ENCODE measurements at places on chromosomes 3 and 15. TPM values are rescaled to one million over a fixed set of nuclear protein-coding genes. Genes with fewer than 3 reads are reported as not detected.

Gene MESP2
- not detected for total RNA-seq

Gene ROPN1
- not detected for total RNA-seq

Gene ITPKA
- 0.36 TPM for total RNA-seq

Gene GPR62
- not detected for total RNA-seq

Gene LOXL1
- 2.1 TPM for total RNA-seq

Gene COL6A5
- total RNA-seq: not detected
